Neural crest cell (in vitro differentiated cells): ENCODE measurements at places on chromosomes 3 and 15.
A peak's percentile ranks its signal among the peaks of the same experiment; 100 is the strongest.

DNA sequence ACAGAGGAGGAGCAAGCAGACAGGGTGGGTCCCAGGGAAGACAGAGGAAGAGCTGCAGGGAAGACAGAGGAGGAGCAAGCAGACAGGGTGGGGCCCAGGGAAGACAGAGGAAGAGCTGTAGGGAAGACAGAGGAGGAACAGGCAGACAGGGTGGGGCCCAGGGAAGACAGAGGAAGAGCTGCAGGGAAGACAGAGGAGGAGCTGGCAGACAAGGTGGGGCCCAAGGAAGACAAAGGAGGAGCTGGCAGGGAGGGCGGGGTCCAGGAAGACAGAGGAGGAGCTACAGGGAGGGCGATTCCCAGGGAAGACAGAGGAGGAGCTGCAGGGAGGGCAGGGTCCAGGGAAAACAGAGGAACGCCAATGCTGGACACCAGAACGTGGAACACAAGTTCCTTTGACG is 66.5 kb downstream of the PLXNA1 start:
- DNase-seq = no peak

DNA sequence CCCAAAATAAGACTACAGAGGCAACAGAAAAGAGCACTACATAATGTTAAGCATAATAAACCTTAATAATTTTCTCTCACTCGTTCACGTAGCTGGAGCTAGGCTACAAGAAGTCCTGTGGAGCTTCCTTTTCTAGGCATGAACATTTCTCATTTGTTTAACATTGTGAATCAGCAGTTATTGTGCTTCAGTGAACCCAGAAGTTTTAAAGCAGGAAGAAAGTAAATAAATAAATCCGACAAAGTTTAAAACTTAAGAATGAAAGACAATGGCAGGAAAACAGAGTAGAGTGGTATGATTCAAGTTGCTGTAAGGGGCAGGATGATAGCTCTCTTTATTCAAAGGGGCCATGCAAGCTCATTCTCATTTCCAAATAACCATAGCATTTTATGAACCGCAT is 191.8 kb downstream of the LSAMP start:
- no peak for DNase-seq

GRCh38 chr3:59126446-59126845 is 76.6 kb upstream of the CFAP20DC start:
- no peak for DNase-seq

DNA sequence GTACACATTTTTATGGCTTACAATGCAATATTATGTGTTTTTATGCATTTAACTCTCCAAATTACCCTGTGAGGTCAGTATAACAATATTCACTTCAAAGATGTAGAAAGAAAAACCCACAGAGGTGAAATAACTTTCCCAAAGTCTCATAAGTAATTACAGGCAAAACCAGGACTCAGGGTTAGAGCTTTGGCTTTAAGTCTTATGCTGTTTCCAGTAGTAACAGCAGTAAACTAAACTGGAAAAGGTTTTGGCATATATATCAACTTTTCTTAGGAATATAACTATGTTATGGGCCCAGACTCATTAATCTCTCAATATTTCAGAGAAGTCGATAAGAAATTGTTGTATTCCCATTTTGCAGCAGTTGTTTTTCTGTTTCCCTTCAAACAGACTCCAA is 206.3 kb upstream of the KCNMB2 start:
- no peak for DNase-seq

DNA sequence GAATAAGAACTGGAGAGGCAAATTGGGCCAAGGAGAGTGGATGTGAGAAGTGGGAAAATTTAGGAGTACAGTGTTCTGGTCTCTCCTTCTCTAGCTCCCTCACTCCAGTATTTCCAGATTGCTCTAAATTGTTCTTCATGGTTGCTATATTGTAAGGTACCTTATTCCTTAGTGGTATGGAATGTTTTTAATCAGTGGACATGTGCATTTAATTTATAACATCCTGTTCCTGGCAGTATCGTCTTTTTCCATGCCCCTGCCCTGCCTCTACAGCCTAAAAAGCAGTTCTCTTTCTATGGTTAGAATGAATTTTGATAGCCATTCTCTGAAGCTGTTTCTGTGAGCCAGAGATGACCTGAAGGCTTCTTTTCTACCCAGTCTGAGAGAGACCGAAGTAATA is 180.5 kb downstream of the TCF12 start:
- no peak for DNase-seq

- no peak for DNase-seq
Observed at GRCh38 chr3:54353946-54354345, 231.6 kb downstream of the CACNA2D3 start.

DNA sequence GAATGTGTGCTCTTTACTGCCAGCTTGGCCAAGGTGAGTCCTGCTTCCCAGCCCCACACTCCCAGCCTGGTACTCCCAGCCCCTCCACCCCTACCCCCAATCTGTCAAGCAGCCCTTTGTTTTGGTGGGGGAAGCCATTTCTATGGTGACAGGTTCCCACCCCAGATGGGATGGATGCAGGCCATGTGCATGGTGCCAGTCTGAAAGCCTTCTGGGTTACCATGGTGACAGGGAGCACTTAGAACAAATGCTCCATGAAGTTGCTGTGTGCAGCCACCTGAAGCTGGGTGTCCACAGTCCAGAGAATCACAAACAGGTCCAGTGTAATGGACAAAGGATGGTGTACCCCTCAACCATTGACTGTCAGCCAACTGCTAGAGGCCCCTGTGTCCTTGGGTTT is 19.1 kb upstream of the VILL start:
- DNase-seq = no peak

DNA sequence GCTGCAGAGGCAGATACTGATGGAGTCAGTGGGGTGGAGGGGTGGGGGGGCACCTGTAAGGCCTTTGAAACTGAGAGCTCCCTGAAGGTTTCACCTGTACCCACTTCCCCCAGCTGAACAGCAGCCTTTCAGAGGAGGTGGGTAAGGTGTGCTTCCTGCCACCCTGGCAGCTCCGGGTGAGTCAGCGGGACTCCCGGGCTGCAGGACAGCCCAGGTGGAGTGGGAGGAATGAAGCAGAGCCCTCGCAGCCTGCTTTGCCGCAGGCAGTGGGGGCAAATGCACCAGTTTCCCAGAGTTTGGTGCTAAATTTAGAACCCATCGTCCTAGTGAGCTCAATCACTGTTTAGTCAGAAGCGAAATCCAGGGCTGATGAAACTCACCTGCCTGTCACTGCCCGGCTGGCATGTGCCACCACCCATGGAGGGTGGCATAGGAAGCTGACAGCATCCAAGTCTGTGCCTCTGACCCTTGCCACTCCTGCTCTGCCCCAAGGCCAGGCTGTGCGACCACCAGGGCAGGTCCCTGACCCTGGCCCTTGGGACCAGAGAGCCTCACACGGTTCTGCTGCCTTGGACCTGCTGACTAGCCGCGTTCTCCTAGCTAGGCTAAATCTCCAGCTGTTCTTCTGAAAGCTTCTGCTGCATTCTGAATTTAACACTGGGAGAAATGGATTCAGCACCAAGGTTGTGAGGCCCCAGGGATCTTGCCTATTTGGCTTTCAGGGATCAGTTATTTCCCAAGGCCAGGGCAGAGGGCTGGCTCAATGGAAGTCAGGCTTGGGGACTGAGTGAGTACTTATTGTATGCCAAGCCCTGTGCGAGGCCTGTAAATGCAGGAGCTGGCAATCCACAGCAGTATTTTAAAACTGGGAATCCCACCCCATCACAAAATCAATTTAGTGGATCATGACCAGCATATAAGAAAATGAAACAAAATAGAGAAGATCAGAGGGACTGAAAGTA is 67.3 kb upstream of the RASGRF1 start:
- no peak for DNase-seq

DNA sequence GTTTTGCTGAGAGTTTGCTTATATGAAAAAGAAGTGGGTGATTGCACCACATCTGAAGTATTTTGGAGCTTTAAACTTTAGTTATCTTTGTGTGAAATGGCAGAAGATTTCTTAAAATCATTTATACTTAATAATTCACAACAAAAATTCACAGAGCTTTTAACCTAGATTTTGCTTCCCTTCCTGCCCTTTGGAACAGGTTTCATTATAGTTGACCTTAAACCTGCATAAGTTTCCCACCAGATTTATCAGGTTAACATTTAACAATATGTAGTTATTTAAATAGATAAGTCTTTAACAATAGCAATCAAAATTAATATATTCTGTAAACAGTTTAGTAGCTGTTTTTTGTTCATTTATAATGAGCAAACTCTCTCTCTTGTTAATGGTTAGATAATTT is 30.3 kb downstream of the CADM2 start:
- DNase-seq = no peak

GRCh38 chr3:14410106-14410502 is 7.7 kb downstream of the SLC6A6 start:
- DNase-seq = no peak

GRCh38 chr3:2826453-2826852 is 283.7 kb downstream of the IL5RA start:
- DNase-seq = no peak

DNA sequence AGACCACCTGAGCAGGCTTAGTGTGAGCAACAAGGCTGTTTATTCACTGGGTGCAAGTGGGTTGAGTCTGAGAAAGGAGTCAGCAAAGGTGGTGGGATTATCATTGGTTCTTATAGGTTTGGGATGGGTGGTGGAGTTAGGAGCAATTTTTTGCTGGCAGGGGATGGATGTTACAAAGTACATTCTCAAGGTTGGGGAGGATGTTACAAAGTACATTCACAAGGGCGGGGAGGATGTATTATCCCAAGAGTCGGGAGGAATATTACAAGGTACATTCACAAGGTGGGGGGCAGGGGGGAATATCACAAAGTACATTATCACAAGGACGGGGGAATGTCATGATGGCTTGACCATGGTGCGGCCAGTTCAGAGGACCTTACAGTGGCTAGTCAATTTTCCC is 32.9 kb upstream of the OSBPL11 start:
- no peak for DNase-seq

DNA sequence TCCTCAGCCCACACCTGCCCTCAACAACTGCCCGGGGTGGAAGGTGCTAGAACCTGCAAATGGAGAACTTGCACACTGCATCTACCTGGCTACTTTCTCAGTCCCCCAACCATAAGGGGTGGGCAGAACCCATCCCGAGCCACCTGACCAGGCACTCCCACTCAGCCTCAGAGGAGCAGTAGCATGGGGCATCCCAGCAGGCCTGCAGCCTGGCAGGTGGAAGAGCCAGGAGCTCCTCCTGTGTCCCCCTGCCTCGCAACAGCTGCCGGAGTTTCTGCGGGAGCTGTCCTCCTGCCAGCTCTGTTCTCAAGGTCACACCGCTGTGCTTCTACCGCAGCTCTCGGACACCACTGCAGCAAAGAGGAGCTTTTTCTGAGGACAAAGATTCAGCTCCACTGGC is 27.5 kb downstream of the RAB6B start:
- DNase-seq = no peak

DNA sequence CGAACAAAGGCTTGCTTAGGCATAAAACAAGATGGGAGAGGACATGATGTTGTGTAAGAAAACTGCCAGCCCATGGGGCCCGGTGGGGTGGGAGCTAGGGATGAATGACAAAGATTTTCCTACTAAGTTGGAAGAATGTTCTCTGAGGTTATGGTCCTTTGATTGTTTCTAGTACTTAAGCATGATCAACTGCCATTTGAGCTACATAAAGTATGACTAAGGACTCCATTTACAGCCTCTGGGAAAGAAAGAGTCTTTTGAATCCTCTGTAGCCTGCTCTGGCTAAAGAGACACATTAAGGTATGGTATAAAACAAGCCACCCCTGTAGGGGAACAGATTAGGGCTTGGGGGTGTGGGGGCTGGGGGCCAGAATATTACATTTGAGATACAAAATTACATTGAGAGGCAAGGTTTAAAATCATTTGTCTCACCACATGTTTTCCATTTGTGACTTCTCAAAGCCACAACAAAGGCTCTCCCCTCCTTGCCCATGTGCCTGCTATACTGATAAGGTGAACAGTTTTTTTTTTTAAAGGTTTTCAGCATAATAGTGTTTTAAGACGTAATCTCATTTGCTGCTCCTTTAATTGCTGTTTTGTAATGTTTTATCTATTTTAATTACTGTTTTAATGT is 323.4 kb downstream of the CHST2 start:
- DNase-seq = no peak

- DNase-seq = no peak
Observed at GRCh38 chr3:14434126-14434497, 31.7 kb downstream of the SLC6A6 start.

- no peak for DNase-seq
Observed at GRCh38 chr3:142237891-142238290, 12.5 kb upstream of the GK5 start.

DNA sequence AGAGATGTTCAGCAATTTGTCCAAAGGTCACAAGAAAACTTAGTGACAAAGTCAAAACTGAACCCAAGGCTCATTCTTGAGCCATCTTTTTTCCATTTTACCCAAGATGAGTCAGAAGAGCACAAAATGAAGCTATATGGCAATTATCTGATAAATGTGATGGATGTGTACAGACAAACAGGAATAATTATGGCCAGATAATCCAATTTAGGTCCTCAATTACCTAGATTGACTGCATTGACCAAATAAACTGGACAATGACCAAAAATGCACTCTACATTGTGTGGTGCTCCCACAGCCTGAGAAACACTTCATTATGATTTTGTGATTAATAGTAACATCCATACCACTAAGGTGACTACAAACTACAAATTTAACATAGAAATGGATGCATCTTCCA is 1105.8 kb downstream of the IGSF11 start:
- DNase-seq = no peak

- peak; percentile 8 for DNase-seq
Observed at GRCh38 chr15:32717426-32718226, at the start of gene GREM1. TSS of gene GREM1 (plus strand) at chr15:32718004. CDS start at chr15:32730691, 12,687 bp downstream.

DNA sequence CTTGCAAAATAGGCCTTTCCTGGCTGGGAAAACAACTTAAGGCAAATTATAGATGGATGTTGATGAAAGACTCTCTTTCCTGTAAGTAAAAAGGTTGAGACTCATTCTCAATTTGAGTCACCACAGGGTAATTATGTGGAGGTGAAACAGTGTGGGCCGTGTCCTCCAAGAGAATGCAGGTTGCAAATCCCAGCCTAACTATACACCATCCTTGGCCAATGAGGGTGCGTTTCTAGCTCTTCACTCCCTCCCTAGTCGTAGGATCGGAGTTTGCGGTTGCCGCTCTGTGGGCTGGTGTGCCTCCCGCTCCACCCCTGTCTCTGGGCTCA is 259.9 kb downstream of the PLCL2 start:
- no peak for DNase-seq

DNA sequence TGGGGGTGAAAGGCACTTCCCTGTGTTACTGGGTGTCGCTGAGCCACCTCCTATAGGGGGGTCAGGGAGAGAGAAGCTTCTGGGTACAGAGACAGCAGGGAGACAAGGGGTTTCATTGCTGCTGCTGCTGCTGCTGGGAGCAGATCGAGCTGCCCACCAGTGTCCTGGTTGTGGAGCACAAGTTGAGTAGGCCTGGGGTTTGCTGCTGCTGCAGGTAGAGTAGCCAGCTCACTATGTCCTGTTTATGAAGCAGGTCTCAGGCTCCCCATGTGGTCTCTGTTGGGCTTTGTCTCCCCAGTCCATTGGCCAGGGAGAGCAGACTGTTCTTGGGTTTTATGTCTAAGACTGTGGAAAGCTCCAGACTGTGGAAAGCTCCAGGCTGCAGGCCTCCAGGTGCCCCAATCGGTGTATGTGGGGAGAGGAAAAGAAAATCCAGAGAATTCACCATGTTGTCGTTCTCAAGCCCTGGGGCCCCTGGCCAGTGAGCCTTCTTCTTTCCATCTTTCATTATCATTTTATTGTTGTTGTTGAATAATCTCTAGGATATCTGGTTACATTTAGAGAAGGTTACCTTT is 157.8 kb downstream of the ADAMTS17 start:
- DNase-seq = no peak
